ENCODE measurements at places on chromosomes 3 and 15.

DNA sequence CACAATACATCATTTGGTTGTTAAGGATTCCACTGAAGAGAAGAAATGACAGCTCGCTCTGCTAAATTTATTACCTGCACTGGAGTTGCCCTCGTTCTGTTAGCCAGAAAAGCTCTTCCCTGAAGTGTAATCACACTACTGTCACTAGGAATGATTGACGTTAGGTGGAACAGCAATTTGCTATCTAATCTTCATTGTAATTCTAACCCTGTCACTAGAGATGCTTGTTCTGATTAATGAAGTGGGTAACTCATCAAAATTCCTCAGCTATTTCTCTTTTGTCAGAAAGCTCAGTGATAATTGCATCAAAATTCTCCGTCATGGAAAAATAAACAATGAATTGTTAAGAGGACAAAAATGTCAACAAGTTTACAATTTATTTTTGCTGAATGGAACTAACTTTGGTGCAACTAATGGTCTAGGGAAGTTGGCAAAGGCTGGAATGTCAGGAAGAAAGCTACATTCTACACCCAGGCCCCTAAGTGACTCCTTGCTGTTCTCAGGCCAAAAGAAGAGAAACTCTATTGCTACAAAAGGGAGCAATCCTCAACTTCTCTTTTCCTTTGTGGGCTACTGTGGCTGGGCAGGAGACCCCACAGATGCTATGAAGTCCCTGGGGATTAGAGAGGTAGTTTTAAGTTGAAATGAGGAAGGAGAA lies 34.1 kb downstream of the CCDC191 start:
- no peak for DNase-seq

DNA sequence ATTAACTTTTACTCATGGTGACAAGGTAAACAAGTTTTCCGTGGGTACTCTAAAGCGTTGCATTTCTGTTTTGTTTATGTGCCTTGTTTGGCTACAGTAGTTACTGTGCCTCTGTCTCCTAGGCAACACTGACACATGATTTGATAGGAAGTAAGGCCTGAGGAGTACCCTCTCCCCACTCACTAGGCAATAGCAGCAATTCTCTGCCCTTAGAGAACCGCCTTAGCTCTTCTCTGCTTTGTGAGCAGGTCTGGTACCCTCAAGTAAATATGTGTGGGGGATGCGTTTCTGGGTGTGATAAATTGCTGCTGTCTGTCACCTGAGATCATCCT lies at the start of gene IL5RA:
IL5RA (minus strand) TSS at position 76 of the 332 bp plus-strand sequence. CDS start 5,390 bp downstream, outside the sequence.
- peak; percentile 29 for DNase-seq

DNA sequence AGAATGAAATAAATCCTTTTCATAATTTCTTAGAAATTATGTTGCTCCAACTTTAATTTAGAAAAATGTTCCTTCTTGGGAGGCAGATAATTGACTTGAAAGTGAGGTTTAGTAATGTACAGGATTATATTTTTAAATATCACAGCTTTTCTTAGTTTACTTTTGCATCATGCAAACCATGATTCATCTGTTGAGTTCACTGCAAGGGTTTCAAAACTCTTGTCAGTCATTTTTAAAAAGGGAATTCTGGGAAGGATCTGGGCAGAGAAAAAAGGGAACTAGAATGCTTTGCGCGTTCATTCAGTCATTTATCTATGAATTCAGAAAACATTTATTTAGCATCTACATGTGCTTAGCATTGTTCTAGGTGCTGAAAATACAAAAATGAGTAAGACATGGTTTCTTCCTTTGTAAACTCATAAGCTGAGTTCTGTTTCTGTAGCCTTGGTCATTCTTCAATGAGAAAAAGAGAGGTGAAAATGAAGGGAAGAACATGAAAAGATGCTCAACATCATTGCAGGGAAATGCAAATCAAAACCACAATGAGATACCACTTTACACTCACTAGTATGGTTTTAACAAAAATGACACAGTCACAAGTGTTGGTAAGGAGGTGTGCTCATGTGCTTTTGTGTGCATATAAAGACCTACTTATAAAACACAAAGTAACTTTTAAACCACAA lies 209.1 kb downstream of the NR1D2 start:
- no peak for DNase-seq

GRCh38 chr3:135806317-135806716 lies 159.2 kb upstream of the PPP2R3A start:
- DNase-seq: peak; percentile 9

GRCh38 chr3:107641572-107642307 lies 119.0 kb downstream of the BBX start:
- no peak for DNase-seq

- no peak for DNase-seq
Measured at GRCh38 chr3:194215392-194215791, 79.4 kb downstream of the HES1 start.

- peak; percentile 85 for DNase-seq
Measured at GRCh38 chr3:66593978-66594377, 93.2 kb upstream of the LRIG1 start.

GRCh38 chr3:23806534-23807423 lies 1.0 kb downstream of the UBE2E1 start:
- no peak for DNase-seq

- DNase-seq: no peak
Measured at GRCh38 chr3:23085261-23085660, 117.9 kb upstream of the UBE2E2 start.

DNA sequence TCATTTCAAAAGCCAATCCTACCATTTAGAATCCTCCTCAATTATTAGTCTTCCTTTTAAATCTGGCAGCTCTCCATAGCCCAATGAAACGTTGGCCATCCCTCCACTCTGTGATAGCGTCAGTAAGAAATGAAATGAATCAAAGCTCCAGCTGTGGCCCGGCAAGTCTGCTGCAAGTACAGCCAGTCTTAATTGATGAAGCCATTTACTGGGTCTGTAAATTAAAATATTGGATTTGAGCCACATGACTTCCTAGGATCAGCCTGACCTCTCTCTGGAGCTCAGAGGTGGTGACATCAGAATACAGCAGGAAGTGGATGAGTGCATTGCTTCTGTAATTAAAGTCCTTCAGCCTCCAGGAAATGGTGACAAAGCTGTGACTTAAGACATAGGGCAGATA lies 347.0 kb upstream of the LMCD1 start:
- DNase-seq: peak; percentile 10

GRCh38 chr3:139227827-139228226 lies 116.0 kb upstream of the MRPS22 start:
- no peak for DNase-seq

- DNase-seq: no peak
Measured at GRCh38 chr3:171677706-171678105, 132.6 kb downstream of the PLD1 start.

- no peak for DNase-seq
Measured at GRCh38 chr3:70315021-70315420, 2.6 kb upstream of the MDFIC2 start.

GRCh38 chr3:155093261-155093660 lies 13.1 kb downstream of the MME start:
- peak; percentile 27 for DNase-seq

DNA sequence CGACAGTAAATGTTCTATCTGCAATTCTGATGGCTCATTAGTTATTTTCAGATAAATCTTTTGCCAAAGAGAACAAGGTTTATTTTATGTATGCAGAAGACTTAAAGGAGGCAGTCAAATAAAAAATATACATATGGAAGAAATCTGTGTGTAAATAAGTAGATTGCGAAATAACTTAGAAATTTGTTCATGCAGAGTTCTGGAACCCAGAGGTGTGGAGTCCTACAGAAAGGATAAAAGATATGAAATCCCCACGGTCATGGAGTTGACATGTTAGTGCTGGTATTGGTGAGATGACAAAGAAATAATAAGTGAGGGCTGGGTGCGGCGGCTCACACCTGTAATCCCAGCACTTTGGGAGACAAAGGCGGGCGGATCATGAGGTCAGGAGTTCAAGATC lies 111.2 kb upstream of the CFAP20DC start:
- DNase-seq: no peak

DNA sequence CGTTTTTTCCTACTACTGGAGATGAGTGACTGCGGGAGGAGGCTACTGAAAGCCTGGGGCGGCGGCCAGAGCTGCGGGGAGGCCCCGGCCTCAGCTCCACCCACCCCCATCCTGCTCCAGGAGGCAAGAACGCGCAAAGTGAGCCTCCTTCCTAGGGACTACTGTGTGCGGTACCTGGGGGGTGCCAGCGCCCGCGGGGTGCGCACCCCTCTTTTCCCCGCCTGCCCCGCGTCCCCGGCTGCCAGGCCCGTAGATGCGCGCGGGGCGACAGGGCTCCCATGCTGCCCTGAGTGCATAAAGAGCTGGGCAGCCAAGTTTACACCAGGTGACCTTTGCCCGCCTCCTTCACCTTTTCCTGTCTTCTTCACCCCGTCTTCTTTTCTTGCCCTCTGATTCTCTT lies 2.5 kb upstream of the USF3 start:
- DNase-seq: peak; percentile 41

- DNase-seq: peak; percentile 67
Measured at GRCh38 chr3:58989163-58989562, 60.7 kb downstream of the CFAP20DC start.

DNA sequence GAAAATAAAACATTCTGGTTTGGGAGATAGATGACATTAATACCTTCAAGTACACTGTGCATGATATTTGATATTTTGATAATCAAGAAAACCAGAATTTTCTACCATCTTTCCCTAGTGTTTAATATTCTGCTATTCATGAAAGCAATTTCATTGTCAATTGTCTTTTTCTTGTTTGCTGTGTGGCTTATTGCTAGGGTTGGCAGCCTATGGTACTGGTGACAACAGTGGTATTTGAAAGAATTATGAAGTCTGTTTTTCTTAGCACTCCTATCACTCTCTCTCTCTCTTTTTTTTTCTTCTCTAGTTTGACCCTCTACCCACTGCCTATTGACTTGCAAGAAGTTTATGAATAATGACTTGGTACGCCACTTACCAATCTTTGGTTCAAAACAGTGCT lies 15.4 kb downstream of the RNF13 start:
- no peak for DNase-seq

- no peak for DNase-seq
Measured at GRCh38 chr3:50261505-50261904, 7.4 kb upstream of the SEMA3B start.

Measured in kidney tubule cell (primary cell).